ENCODE measurements at places on chromosomes 5 and 9.

- no peak for DNase-seq
These were observed 21.4 kb downstream of the ZNF608 start for GRCh38 chr5:124725040-124725434.

- no peak for DNase-seq
These were observed 563.9 kb downstream of the BNC2 start for GRCh38 chr9:16306586-16306985.

DNA sequence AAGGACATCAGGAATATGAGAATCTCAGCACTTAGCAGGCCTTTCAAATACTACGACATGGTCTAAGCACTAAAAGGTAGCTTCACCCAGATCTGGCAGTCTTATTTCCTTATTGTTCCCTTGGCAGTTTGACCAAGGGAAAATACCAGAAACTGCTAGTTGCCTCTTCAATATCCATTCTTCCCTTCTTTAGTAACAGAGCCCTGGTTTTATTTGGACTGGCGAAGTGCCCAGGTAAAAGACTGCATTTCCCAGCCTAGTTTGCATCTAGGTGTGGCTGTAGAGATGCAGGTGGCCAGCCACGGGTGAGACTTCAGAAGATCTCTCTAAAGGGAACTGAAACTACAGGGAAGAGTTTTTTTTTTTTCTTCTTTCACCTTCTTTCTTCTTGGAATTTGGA lies 21.6 kb downstream of the DMRT2 start:
- no peak for DNase-seq

GRCh38 chr9:130200038-130200849 lies 28.0 kb downstream of the NCS1 start:
- no peak for DNase-seq

- no peak for DNase-seq
These were observed 14.2 kb downstream of the COL5A1 start for GRCh38 chr9:134655586-134656333.

DNA sequence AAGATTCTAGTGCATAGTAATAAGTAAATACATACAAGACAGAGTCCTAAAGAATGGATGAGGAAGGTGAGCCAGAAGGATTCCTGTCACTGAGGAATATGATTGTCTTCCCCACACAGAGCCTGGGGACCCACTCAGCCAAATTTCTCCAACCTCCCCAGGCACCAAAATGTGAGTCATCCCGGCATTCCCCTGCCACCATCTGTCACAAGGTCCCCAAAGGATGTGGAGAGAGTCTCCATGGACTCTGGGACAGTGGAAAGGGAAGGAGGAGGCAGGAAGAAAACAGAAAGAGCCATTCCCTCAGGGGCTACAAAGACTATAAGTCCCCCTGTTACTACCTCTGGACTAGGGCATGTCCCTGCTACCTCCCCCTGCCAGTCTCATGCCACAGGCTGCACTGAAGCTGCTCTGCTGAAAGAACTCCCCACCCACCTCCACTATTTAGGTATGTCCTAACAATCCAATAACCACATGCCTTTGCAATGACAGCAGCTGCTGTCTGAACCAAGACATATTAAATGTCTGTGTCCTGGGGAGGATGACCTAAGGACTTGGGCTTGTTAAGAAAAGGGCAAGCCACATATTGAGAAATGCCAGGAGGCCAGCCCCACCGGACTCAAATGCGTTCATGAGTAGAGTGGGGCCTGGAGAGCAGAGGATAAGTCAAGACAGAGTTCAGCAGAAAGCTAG lies 10.7 kb upstream of the OR5C1 start:
- DNase-seq, result no peak

GRCh38 chr5:6837519-6838110 lies 124.4 kb downstream of the TENT4A start:
- no peak for DNase-seq

- no peak for DNase-seq
These were observed 17.9 kb downstream of the HMMR start for GRCh38 chr5:163478126-163478981.

GRCh38 chr5:158979749-158980521 lies 119.8 kb downstream of the EBF1 start:
- no peak for DNase-seq

GRCh38 chr9:68705531-68706362 lies 707 bp downstream of the PIP5K1B start:
- DNase-seq, result no peak

GRCh38 chr5:3740546-3741373 lies 145.1 kb downstream of the IRX1 start:
- DNase-seq, result no peak

- no peak for DNase-seq
These were observed 18.0 kb downstream of the RXRA start for GRCh38 chr9:134344068-134344799.

- no peak for DNase-seq
These were observed 111.7 kb upstream of the NEK6 start for GRCh38 chr9:124146031-124146561.

DNA sequence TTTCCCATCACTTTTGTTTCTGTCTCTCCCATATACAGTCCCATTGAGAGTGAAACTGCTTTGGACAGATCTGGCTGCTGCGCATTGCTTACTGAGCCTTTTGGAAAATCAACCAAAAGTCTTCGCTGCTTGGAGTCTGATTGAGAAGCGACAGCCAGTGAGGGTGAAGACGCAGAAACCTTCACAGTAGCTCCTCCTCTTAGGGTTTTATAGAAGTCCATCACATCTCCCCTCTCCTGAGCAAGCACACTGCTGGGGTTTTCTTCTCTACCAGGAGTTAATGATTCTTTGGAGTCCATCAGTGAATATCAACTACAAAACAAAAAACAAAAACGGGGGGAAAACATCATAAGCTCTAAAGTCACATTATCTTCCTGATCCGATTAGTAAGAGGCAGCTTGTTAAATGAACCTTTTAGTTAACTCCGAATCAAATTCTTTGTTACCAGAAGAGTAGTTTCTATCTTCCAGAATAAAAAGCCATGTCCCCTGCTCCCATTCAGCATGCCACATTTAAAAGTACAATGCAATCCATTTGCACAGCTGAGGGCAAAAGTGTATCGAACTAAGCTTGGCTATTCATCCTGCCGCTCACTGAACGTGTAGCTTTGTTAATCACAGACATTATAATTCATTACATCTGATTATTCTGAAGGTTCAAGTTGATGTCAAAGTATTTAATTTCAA lies 2.8 kb downstream of the NR3C1 start:
- DNase-seq, result no peak

GRCh38 chr5:157827423-157827822 lies 31.5 kb downstream of the CLINT1 start:
- no peak for DNase-seq

DNA sequence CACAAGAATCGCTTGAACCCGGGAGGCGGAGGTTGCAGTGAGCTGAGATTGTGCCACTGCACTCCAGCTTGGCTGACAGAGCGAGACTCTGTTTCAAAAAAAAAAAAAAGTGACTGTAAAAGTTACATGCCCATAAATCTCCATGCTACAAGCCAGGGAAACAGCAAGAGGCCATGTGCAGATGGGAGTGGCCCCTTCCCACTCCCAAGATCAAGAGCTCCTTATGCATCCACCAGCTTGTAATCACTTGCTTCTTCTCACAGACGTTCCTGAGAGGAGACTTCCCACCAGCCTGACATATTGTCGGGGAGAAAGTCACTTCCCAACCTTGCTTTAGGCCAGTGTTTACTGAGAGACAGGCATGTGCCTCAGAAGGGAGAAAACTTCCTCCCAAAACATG lies 45.6 kb upstream of the N4BP3 start:
- no peak for DNase-seq

GRCh38 chr9:96585426-96585825 lies 34.2 kb downstream of the CDC14B start:
- DNase-seq, result no peak

- no peak for DNase-seq
These were observed 58.1 kb downstream of the HSPA4 start for GRCh38 chr5:133109655-133110483.

DNA sequence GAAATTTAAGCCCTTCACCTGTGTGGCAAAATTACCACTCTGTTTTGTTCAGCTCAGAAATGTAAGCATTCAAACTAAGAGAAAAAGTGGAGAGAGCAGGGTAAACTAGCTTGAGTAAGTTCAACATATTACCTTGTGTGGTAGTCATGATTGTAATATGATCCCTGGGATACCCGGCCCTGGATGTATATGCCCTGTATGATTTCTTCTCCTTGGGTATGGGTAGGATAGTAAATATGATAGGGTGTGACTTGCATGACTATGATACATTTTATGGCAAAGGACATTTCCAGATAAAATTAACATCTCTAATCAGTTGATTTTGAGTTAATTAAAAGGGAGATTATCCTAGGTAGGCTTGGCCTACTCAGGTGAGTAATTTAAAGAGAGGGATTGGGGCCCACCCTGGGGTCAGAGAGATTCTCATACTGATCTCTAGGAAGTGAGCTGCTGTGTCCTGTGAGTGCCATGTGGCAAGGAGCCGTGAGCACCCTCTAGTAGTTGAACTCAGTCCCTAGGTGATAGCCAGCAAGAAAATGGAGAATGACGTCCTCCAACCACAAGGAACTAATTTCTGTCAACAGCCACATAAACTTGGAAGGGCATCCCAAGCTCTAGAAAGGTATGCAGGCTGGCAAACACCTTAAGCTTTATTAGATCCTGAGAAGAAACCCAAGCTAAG lies 62.2 kb upstream of the ANXA1 start:
- no peak for DNase-seq

DNA sequence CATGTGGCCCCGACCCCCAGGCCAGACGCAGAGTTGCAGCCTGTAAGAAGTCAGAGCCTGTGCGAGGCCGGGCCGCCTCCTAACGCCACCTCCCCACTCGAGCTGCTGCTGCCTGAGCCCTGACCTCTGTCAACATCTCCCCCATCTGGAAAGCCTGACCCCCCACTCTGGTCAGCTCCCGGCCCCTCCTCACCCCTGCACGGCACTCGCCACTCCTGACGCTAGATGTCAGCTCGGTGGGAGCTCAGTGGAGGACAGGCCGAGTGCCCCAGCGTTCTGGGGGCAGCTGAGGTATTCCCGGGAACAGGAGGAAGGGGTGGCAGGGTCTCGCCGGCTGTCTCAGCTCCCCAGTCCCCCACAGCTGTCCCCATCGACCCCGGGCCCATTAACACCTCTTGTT lies 19.9 kb downstream of the LHX3 start:
- no peak for DNase-seq

DNA sequence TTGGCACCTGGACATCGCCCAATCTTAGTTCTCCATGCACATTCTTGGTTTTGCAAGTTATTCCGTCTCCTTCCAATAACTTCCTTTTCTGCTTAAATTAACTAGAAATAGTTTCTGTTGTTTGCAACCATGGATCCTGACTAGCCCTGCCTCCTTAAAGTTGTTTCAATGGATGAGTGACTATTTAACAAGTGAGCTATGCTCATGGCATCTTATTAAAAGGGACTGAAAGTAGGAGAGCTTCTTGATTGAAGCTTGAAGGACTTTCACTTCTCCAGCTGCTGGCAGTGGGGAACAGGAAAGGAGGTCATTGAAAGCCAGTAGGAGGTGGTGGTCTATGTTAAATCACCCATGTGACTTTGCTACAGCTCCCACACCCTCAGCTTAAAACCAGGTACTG lies 466.8 kb downstream of the ARHGEF28 start:
- no peak for DNase-seq

DNA sequence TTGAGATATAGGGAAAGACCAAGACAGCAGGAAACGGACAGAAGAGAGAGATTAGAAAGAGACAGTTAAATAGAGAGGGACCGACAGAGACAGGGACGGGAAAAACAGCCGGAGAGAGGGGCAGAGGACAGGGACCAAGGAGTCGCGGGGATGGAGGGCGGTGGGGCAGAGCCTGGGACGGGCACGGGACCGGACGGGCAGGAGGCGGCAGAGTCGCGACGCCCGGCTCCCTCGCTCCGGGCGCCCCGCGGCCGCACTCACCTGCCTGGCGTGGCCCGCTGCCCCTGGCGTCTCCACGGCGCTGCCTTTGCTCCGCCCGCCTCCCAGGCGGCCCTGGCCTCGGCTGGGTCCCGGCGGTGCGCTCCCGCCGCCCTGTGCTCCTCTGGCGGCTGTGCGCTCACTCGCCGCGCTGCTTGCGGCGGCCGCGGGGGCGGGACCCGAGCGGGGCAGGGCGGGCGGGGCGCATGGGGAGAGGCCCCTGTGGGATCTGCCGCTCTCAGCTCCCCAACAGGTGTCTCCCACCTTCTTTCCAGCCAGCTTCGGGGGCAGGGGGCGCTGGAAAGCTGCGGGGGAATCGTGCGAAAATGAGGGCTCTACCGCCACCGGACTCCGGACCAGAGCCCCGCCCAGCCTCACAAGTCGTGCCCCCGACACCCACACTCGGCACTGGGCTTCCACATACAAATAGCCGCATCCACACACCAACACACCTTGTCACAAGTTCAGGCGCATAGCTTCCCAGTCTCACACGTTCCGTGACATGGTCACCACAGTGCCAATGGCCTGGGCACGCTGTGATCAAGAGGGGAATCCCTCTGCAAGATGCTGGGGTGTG lies at the start of gene ARID3C:
ARID3C (minus strand) TSS at position 411 of the 835 bp plus-strand sequence. CDS start 1,052 bp downstream, outside the sequence.
- DNase-seq, result no peak

- no peak for DNase-seq
These were observed 368.3 kb upstream of the ST8SIA4 start for GRCh38 chr5:101271416-101271815.

- no peak for DNase-seq
These were observed 53.1 kb downstream of the NR3C1 start for GRCh38 chr5:143350341-143350740.

DNA sequence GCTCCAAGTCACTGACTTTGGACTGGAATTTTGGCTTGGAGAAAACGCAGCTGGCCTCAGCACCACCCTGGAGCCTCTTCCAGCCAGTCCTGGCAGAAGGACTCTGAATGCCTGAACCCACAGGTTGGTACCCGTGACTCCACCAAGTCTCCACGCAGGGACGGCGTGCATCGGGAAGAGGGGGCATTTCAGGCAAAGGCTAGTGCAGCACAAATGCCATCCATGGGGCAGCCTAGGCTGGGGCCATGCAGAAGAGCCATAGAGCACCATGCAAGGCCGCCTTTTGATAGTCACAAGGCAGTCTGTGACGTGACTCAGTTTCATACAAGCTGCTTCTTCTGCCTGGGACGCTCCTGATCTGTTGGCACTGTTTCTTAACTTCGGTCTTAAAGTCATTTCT lies 28.0 kb downstream of the GDNF start:
- no peak for DNase-seq

DNA sequence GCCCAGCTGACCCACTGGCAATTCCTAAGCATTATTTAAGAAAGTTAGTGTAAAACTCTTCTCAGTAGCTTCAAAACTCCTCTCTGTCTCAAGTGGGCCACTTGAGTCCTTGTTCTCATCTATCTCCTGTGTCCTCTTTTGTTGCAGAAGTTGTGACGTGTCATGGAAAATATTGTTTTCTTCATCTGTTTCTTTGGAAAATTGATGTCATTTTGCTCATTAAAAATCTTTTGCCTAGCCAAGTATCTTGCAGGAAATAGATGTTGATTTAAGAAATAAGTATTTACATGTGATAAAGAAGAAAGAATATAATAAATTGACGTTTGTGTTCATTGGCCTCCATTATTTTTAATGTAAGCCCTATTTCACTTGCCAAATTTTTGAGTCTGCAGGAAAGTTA lies 1158.4 kb upstream of the SEMA6A start:
- no peak for DNase-seq
